Activated naive CD8-positive, alpha-beta T cell treated with anti-CD3 and anti-CD28 coated beads, Interleukin-2, amount 50 U/mL, for 24 hours (primary cell): ENCODE measurements at places on chromosomes 13 and 19.

GRCh38 chr13:29594303-29594709 lies 1.2 kb downstream of the SLC7A1 start:
- peak; percentile 44 for DNase-seq

DNA sequence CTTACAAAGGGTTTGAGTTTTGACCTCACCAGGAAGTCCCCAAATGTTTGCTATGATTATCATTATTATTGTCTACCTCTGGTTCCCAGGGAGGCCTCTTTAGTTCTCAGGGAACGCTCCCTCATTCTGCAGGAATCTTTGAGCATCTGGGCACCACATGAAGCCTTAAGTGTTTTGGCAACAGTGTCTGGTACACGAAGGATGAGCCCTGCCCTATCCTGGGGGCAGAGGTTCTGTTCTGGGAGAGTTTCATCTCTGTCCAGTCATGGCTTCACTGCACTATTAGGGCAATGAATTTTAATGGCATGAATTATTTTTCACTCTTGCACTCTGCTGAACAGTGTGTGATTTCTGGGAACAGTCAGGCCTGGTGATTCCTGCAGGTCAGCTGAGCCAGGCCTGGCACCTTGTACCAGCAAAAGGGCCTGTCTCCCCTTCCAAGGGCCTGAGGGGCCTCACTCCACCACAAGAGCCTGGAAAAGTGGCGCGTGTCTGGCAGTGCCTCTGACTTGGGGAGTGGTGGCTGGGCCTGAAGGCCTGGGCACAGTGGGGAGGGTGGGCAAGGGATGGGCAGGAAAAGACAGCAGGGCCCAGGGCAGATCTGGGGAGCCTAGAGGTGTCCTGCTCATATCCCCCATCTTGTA lies 4.6 kb downstream of the FAM187B start:
- DNase-seq, result no peak

GRCh38 chr13:91609353-91609752 lies 210.9 kb downstream of the GPC5 start:
- no peak for DNase-seq

DNA sequence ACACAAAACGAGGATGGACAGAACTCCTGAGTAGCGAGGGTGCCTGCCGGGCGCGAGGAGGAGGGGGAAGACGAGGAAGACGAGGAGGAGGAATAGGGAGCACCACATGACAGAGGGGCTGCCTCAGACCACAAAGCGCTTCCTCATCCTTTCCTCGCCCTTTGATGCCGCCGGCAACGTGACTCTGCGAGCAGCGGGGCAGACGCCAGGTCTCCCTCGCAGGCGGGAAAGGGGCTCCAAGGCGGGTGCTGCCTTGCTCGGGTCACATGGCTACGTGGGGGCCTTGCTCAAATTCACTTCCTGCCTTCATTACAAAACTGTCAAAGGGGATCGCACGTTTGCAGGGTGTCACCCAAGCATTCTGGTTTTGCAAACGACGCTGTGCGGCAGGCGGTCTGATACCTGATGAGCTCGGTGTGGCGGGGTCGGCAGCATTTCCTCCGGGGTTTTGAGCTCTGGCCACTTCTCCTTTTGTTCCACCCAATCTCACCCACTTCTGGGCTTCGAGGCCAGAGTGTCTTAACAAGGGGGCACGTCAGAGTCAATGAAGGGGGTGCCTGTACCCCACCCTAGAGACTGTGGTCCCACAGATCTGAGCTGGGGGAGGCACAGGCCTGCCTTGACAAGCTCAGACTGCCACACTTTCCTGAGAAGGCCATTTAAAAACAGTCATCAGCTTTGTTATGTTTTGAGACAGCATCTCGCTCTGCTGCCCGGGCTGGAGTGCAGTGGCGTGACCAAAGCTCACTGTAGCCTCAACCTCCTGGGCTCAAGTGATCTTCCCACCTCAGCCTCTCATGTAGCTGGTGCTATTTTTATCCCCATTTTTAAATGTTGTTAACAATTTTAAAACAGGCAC lies 14.9 kb downstream of the MAP2K2 start:
- peak; percentile 73 for DNase-seq

GRCh38 chr13:19597523-19597922 lies 35.9 kb upstream of the MPHOSPH8 start:
- no peak for DNase-seq

DNA sequence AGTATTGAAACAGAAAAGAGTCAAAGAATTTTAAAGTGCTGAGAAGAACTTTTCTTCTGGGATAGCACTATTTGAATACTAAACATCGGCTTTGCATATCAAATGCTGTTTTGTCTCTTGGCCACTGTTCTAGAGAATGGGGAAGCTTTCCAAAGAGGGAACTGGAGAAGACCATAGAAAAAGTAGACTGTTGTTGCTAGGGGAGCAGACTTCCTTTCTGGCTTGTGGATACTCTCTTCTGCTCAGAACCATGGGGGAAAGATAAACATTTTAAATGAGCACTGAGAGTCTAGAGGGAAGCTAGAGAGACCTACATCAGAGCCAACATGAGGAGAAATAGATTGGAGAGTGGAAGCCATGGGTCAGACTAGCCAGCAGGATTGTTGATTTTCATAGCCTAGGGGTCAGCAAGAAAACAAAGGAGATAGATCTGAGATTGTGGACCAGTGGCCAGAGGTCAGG lies 315.7 kb downstream of the KCTD12 start:
- DNase-seq, result no peak

GRCh38 chr13:33794576-33794975 lies 23.4 kb upstream of the RFC3 start:
- no peak for DNase-seq

- peak; percentile 54 for DNase-seq
Observed at GRCh38 chr19:7293762-7294557, at the start of gene INSR. INSR (minus strand) TSS chr19:7294414; CDS start chr19:7293891, 523 bp downstream.

- DNase-seq, result peak; percentile 53
Observed at GRCh38 chr19:1468821-1469254, 10.2 kb downstream of the C19orf25 start.
